IPS-NIHi11 (cell line): ENCODE measurements at places on chromosomes 5 and 9.

- peak; percentile 79 for DNase-seq
Observed at GRCh38 chr9:134325096-134325812, 1.0 kb upstream of the RXRA start.

GRCh38 chr9:18793122-18793521 is 239.9 kb downstream of the SAXO1 start:
- no peak for DNase-seq

DNA sequence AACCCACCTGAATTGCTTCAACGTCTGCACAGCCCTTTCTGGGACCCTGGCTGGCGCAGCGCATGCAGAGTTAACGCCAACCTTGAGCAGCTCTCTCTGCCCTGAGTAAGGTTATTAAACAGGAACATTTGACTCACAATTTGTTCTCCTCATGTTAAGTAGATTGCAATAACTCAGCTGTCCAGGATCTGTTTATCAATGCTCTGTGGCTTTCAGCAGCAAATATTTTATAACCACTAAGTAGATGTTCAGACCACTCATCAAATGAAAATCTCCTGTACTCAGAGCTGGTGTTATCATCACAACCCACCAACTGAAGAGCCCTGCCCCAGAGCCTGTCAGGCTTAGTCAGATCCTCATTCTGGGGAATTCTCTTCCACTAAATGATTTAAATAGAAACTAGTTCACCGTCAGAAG is 403.0 kb downstream of the ZNF608 start:
- DNase-seq, result no peak

- DNase-seq, result no peak
Observed at GRCh38 chr5:626850-627249, 14.7 kb downstream of the CEP72 start.

GRCh38 chr5:155087036-155087435 is 73.5 kb downstream of the KIF4B start:
- DNase-seq, result no peak

DNA sequence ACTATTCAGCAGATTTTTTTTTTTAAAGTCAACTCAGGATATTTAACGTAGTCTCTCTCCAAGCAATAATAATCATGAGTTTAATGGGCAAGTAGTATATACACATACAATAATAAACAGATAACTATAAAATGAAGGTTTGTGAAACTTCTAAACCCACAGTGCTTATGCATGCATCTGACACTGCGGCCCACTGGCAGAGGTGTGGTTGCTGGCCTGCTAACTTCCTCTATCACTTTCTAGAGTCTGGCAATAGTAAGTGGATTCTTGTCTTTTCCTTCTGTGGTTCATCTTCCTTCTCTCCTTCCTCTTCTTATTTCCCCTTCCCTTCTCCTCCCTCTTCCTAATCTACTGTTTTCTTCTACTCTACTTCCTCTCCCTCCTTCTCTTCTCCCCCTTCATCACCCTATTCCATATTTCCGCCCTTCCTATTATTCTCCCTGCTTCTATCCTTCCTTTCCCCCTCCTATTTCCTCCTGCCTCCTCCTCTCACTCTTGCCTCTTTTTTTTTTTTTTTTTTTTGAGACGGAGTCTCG is 18.6 kb upstream of the AGXT2 start:
- DNase-seq, result no peak

GRCh38 chr9:93552923-93553322 is 23.5 kb upstream of the PHF2 start:
- no peak for DNase-seq

DNA sequence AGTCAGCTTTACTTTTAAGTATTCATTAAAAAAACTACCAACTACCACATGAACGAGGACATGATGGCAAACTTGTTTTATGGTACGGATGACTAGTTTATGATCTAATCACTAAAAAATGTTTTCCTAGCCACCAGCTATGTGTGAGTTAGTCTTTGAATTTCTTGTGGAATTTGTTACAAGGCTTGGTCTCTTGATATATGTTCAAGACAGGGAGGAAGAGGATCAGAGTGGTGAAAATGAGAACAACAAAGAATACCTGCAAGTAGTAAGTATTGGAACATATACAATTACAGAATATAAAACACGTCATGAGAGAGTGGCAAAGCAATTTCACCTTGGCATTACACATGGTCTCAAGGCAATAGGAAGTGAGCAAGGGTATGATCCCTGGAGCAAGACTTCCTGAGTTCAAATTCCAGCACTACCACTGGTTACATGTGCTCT is 548.6 kb upstream of the TLE4 start:
- DNase-seq, result no peak

- DNase-seq, result no peak
Observed at GRCh38 chr5:112787896-112788295, 50.2 kb downstream of the APC start.

- DNase-seq, result no peak
Observed at GRCh38 chr9:87285183-87285850, 212.3 kb upstream of the DAPK1 start.

GRCh38 chr9:98081477-98082219 is 25.1 kb downstream of the NANS start:
- DNase-seq, result no peak

DNA sequence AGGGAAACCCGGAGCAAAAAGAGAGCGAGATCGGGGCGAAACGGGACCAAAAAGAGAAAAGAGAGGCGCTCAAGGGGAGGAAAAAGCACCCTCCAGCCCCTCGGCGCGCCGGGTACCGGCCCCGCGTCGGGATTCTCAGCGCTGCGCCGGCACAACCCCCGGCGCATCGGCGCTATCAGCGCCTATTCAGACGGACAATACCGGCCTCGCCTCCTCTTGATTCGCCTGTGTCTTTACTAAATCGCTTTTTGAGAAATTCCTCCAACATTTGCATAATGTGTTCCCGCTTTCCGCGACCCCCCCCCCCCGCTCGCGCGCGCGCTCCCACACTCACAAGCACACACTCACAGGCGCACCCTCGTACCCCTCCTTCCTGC is 578 bp downstream of the LHX6 start:
- DNase-seq, result no peak

GRCh38 chr9:81224166-81225081 is 464.9 kb downstream of the TLE1 start:
- DNase-seq, result no peak

DNA sequence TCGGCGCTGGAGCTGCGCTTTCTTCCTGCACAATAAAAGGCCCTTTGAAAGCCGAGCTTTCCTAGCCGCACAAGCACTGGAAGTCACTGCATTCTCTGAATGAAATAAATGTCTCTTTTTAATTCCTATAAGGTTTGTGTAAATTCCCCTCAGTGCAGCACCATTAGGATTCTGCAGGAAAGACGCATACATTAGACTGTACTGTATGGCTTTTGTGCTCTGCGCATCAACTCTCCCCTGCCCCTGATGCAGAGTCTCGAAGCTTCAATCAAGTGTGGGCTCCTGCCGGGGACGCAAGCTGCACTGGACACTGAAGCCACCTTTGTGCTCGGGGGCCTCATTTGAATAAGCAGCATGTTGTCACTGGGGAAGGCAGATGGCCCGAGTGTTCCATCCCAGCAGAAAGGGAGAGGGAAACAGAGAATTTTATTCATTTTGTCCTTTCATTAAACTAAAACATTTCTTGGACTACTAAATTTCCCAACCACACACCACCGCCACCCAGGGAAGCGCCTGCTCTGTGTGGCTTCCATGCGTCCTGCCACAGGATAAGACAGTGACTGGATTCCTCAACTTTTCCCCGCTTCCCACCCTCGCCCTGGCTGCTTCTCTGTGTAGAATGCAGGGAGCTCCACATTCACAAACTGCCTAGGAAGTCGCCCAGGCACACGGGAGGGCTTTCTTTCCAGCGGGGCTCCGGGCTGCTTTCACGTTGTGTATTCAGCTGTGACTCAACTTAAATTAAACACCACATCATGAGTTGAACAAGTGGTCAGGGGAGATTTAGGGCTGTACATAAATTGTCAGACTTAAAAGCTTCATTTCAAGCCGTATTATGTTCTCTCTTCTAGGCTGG is 635.4 kb downstream of the IRX1 start:
- DNase-seq, result no peak

GRCh38 chr9:37528652-37529471 is 43.1 kb downstream of the POLR1E start:
- peak; percentile 46 for DNase-seq
